ENCODE measurements at places on chromosomes 7 and 10.

DNA sequence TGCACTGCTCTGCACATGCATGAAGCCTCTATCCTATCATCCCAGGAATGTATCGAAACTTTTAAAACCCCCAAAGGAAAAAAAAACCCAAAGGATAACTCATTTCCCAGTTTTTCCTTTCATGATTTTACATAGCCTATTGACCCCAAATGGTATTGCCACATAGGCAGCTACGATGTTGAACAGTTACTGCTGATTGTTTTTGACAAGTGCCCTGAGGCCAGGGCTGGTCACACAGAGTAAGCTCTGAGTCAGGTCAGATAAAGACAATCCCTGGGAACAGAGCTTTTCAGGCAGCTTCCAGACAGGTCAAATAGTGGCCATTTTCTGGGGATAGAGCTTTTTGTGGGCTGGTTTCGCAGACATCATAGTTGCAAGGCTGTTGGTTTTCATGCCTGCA lies 52.1 kb downstream of the MYL10 start:
- DNase-seq, result no peak

DNA sequence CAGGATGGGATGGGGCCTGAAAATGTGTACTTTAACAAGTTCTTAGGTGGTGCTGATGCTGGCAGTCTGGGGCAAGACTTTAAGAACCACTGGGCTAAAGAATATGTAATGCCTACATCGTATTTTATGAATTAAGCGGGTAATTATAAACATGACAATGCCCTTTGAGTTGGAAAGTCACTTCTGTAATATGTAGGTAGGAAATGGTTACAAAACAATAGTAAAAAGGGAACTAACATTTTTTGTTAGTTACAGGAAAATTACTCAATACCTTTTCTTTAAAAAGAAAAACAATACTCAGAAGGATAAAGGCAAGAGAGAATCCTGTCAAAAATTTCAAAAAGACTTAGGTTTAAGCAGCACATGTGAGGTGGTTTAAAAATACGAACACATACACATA lies 48.3 kb upstream of the STEAP4 start:
- no peak for DNase-seq

GRCh38 chr10:81874875-81875466 lies at the start of gene NRG3:
Gene NRG3, plus strand, starts transcription at chr10:81875194.
- no peak for DNase-seq

- DNase-seq, result no peak
Measured at GRCh38 chr7:44971902-44972441, 6.8 kb downstream of the MYO1G start.

GRCh38 chr10:35300063-35300699 lies 36.1 kb upstream of the CCNY start:
- DNase-seq, result no peak

DNA sequence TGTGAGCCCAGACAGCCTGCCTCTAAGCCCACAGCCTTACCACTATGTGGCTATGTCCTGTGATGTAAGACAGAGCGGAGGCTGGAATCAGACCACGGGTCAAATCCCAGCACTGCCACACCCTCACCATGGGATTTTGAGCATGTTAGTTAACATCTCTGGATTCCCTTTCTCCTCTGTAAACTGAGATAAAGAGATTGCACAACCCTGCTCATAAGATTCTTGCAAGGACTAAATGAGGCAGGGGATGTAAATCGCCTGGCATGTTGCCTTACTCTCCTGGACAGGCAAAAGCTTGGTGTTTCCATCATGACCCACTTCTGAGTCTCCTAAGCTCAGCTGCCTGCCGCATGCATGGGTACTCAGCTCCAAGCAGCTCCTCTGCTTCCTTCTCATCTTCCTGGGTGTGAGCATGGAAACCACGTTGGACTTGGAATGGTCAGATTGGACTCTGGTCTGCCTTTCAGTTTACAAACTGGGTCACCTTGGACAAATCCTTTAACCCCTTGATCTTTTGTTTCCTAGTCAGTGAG lies 41.3 kb upstream of the MTURN start:
- no peak for DNase-seq

- no peak for DNase-seq
Measured at GRCh38 chr7:113722006-113722405, 196.8 kb downstream of the PPP1R3A start.

- DNase-seq, result no peak
Measured at GRCh38 chr7:4437916-4438315, 244.2 kb upstream of the FOXK1 start.

DNA sequence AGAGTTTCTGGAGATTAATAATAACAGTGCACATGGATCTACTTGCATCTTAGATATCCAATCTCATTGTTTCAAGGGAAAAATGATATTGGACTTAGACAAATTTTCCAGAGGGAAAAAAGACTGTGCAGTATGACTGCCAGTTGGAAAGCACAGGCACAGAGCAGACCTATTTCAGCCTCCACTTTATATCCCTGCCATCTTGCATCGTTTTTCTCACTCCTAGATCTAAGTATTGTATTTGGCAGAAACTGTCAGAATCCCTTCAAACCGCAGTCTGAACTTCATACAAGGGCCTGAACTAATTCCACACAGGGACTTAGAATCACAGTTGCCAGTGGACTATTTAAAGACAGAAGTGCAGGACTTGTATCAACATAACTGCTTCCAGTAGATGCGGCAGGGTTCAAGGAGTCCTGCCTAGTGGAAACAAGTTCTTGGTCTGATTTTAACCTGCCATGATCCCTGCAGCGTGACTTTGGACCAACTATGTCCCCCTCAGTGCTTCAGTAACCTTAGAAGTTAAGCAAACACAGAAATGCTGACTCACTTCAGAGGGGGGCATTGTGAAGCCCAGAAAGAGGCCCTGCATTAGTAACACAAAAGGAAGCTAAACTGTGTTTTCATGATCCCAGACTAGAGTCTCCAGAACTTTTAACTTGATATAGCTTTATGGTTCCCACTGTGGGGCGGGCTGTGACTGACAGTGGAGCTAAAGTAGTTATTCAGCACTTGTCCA lies 95.7 kb upstream of the PALS2 start:
- no peak for DNase-seq

DNA sequence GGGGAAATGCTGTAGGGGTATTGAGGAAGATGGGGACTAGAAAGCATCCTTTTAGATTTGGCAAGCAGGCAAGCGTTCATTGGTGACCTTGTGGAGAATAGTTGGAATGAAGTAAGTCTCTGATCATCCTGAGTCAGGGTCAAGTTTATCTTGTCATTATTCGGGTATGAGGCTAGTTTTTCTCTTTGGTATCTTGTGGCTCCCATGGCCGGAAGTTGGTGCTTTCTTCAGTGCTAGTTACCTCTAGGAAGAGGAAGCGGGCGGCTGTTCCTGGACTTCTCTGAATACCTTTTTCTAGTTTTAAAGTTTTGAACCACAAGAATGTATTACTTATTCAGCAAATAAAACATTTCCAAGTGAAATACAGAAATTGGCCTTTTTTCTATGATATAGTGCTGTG lies 9.2 kb downstream of the CREM start:
- no peak for DNase-seq

DNA sequence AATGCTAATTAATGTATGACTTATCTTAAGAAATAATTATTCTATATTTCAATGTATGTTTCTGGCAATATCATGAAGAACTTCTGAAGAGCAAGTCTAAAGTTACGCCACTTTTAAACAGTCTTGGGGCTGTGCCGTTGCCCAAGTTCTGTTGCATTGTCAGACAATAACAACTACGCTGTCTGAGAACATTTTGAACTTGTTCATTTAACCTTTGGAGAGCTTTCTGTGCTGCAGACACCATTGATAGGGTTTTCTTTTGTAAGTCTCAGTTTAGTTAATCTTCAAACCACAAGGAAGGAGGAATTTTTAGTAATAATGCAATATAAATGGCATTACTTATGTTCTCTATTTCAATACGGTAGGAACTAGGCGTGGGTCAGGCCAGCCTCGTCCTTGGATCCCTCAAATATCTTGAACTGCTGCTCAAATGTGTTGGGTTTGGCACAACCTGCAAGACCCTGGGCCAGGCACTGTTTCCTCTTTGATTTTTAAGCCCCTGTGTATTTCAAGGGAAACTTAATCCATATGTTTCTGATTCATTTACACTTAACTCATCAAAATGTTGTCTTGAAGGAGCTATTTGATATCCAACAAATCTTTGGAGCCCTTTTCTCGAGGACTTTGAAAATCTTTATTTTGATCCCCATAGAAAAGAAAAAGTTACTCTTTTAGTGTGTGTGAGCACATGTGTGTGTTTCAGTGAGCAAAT lies 215.5 kb downstream of the INHBA start:
- no peak for DNase-seq

DNA sequence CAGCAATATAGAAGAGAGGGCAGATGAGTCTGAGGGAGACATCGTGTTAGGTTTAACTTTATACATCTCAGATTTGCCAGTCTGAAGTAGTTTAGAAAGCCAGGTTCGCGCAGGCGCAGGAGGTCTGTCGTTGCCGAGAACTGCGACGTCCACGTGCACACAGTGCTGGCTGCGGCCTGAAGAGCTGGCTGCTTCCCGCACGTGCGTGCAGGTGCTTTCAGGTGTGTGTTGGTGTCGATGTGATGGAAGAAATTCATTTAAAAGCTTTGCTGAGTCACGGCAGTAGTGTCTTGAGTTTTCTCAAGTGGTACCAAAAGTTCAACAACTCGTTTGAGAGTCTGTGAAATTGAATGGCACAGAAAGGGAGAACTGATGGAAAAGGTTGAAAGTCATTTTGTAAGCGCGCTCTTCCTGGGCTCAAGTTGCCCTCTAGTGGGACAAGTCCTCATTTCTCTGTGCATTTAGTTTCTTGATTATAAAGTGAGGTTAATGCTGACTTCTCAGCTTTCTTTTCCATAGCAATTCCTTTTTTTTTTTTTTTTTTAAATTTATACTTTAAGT lies 18.6 kb downstream of the WDR37 start:
- DNase-seq, result no peak

- no peak for DNase-seq
Measured at GRCh38 chr10:58457761-58458616, 54.7 kb upstream of the BICC1 start.

GRCh38 chr10:95790982-95791381 lies 35.0 kb downstream of the ENTPD1 start:
- DNase-seq, result no peak

DNA sequence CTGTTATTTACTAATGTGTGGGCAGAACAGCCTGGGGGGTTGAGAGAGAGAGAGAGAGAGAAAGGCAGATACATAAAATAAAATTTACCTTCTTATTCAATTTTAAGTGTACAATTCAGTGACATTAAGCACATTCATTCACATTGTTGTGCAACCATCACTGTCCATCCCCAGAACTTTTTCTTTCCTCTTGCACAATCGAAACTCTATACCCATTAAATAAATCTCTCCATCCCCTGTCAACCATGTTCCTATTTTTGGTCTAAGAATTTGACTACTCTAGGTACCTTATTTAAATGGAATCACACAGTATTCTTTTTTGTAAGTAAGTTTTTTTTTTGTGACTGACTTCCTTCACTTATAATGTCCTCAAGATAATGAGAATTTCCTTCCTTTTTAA lies 181.6 kb downstream of the SND1 start:
- no peak for DNase-seq

GRCh38 chr10:71597821-71598498 lies 121.6 kb downstream of the C10orf105 start:
- no peak for DNase-seq

GRCh38 chr10:59366290-59366689 lies 3.9 kb upstream of the FAM13C start:
- no peak for DNase-seq

GRCh38 chr10:124150807-124151417 lies 57.5 kb upstream of the CHST15 start:
- no peak for DNase-seq

- DNase-seq, result peak; percentile 58
Measured at GRCh38 chr10:74177140-74177677, 26.2 kb downstream of the ADK start.

- DNase-seq, result no peak
Measured at GRCh38 chr10:88735661-88736060, 24.2 kb upstream of the LIPN start.

GRCh38 chr7:50739744-50740435 lies 42.8 kb downstream of the GRB10 start:
- peak; percentile 11 for DNase-seq

- no peak for DNase-seq
Measured at GRCh38 chr7:26280097-26280496, 11.6 kb upstream of the SNX10 start.

DNA sequence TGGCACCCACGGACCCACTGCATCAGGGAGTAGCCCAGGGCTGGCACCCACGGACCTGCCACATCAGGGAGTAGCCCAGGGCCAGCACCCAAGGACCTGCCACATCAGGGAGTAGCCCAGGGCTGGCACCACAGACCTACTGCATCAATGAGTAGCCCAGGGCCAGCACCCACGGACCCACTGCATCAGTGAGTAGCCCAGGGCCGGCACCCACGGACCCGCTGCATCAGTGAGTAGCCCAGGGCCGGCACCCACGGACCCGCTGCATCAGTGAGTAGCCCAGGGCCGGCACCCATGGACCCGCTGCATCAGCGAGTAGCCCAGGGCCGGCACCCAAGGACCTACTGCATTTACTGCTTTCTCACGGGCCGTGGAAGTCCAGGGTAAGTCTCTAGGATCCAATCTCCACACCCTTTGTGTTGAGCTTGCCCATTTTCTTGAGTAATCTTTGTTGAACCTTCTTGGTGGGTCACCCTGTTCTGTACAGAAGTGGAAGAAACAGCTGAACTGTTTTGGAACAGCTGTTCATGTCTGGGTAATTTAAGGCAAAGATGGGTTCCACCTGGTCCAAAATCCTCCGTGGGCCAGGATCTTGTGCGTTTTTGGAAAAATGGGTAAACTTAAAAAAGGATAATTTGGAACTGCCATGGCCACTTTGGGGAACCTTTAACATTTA lies 69.0 kb downstream of the VIPR2 start:
- no peak for DNase-seq

DNA sequence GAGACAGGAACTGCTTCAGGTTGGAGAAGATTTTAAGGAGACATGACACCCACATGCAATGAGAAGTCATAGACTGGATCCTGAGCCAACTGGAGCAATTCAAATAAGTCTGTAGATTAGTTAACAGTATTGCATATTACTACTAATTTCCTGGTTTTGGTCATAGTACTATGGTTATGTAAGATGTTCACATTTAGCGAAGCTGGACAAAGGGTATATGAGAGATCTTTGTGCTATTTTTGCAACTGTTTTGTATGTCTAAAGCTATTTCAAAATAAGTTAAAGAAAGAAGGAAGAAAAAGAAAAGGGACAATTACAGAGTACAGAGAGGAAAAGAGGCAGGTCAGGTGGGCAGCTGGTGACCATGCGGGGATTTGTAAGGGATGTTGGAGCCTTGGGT lies 116.5 kb upstream of the SVIL start:
- no peak for DNase-seq

- no peak for DNase-seq
Measured at GRCh38 chr10:125629758-125630376, 53.1 kb downstream of the TEX36 start.

- no peak for DNase-seq
Measured at GRCh38 chr10:72156223-72156622, 59.6 kb upstream of the ANAPC16 start.

DNA sequence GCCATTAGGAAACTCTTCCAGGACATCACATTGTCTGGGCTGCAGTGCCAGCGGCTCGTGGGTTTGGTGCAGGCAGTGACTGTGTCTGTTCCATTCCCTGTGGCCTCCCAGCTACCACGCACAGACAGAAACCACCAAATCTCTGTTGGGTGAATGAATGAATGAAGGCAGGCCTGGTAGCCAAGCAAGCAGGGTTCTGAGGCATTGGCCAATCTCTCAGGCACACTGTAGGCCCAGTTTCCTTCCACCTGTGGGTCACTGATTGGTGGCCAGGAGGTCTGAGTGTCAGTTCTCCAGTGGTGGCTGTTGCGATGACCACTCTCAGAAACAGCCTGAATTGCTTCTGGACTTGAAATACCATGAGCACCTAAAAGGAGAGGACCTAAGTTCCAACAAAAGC lies 59.4 kb upstream of the CTBP2 start:
- DNase-seq, result no peak

- no peak for DNase-seq
Measured at GRCh38 chr10:98953251-98953650, 282.4 kb downstream of the HPSE2 start.

All from stimulated activated CD4-positive, alpha-beta T cell treated with anti-CD3 and anti-CD28 coated beads, Interleukin-4, amount 100 ng/mL, for 1 hour (primary cell).